ENCODE measurements at places on chromosomes 12 and 14.

DNA sequence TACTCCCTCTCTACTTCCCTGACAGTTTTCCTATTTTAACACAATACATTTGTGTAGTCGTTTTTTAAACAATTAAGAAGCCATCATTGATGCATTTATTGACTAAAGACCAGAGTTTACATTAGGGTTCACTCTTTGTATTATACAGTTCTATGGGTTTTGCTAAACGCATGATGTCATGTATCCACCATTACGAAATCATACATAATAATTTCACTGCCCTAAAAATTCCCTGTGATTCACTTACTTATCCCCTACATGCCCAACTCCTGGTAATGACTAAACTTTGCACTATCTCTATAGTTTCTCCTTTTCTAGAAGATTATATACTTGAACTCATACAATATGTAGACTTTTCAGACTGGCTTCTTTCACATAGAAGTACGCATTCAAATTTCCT is 1016.5 kb upstream of the FOXG1 start:
- no peak for DNase-seq

- DNase-seq: no peak
These were observed 17.7 kb downstream of the SPPL3 start for GRCh38 chr12:120886199-120887018.

DNA sequence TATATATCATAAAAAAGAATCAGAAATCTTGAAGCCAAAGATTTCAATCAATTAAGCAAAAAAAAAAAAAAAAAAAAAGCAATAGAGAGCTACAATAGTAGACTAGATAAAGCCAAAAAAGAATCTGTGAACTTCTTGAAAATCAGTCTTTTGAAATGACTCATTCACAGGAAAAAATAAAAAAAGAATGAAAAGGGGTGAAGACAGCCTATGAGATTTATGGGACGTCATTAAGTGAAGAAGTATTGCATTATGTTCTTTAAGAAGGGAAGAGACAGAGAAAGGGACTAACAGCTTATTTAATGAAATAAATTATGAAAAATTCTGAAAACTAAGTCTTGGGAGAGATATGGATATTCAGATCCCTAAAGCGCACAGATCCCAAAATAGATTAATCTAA is 103.8 kb downstream of the ACSS3 start:
- DNase-seq: no peak

DNA sequence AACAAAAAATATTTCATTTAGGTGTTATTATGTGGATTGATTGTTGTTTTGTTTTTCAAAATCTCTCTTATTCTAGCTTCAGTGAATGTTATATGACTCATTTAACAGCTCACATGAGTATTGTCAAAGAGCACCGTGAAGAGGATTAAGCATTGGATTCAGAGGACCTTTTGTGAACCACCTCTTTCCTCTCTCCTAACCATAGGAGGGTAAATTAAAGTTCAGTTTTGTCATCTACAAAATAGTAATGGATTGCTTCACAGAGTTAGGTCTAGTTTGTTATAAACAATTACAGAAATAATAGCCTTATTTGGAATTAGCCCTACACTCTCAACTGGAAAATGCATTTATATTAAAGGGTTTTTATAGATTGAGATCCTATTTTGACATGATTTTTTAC is 962 bp upstream of the KERA start:
- DNase-seq: no peak

DNA sequence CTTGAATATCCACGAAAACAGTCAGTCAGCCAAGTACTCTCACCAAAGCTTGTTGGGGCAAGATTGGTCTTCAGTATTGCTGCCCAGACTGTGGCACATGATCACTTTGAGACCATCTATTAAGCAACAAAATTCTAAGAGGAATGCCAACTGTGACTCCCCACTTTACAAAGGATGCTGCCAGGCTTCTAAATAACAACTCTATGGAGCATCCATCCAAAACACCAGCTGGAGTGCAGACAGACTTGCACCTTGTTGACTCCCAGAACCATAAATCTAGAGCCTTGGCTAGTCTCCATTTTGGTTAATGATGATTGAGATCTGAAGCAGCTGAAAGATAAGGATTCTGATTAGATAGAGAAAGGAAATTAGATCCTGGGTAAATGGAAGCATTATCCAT is 132.8 kb downstream of the DIO2 start:
- no peak for DNase-seq

- no peak for DNase-seq
These were observed 524.8 kb upstream of the ATP2B1 start for GRCh38 chr12:90233168-90234100.

GRCh38 chr12:130158754-130159059 is 3.6 kb upstream of the FZD10 start:
- DNase-seq: no peak

GRCh38 chr14:85426068-85426935 is 103.6 kb upstream of the FLRT2 start:
- DNase-seq: no peak

DNA sequence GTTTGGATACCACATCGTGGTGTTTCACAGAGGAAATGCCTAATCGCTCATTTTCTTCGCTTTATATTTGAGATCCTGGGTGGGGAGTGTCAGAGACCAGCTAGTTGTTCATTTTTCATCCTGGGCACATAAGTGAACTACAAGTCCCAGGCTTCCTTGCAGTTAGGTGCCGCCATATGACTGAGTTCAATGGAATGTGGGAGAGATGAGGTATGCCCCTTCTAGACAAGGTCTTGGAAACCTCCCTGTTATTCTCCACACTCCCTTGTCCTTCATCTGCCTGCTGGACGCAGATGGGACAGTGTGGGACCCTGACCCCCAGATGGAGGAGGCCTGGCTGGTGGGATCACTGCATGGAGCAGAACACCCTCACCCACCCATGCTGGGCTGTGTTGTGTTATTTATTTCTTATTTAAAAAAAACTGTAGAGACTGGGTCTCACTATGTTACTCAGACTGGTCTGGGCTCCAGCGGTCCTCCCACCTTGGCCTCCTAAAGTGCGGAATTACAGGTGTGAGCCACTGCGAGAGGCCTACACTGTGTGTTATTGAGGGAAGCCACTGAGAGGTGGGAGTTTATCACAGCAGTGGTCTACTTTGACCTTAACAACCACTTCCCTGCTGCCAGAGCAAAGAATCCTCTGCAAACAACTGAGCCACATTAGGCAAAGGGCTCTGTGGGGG is 42.9 kb upstream of the VRK1 start:
- no peak for DNase-seq

DNA sequence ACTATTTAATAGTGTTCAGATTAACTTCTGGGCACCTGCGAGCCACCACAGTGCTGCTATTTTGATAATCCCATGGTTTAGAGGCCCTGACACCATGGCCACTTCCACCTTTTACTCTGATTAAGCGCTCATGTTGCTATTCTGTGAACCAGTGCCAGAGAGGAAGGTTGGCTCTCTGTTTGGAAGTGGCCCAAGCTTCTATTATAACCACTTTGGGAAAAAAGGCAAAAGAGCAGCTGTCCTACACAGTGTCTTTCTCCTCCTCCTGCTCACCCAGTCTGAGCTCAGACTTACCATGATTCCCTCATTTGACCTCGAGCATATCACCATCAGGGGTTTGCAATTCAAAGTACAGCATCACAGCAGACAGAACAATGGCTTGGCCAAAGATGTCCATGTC is 23.3 kb downstream of the DYRK2 start:
- DNase-seq: no peak

DNA sequence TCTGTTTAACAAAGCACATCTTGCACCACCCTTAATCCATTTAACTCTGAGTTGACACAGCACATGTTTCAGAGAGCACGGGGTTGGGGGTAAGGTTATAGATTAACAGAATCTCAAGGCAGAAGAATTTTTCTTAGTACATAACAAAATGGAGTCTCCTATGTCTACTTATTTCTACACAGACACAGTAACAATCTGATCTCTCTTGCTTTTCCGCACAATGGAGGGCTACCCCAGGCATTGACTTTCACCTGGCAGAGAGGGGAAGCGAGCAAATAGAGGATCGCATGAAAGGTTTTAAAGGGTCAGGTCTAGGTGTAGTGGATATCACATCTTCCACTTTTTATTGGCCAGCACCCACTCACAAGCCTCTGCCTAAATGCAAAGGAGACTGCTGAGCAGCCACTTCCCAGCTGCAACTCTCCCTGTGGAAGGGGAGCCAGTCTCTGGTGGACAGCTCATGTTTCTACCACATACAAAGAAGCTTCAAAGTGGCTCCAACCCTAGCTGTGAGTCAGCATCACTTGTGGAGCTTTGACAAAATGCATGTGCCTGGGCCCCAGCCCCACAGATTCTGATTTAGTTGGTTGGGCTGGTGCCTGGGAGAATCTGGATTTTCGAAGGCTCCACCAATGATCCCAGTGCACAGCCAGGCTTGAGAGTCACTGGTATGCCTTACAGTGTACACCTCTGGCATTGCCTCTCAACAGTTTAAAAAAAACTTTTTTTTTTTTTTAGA is 7.2 kb upstream of the FNTB start:
- no peak for DNase-seq

- DNase-seq: no peak
These were observed 72.3 kb downstream of the NTS start for GRCh38 chr12:85946375-85946774.

- no peak for DNase-seq
These were observed 49.6 kb downstream of the BMAL2 start for GRCh38 chr12:27382171-27382795.

DNA sequence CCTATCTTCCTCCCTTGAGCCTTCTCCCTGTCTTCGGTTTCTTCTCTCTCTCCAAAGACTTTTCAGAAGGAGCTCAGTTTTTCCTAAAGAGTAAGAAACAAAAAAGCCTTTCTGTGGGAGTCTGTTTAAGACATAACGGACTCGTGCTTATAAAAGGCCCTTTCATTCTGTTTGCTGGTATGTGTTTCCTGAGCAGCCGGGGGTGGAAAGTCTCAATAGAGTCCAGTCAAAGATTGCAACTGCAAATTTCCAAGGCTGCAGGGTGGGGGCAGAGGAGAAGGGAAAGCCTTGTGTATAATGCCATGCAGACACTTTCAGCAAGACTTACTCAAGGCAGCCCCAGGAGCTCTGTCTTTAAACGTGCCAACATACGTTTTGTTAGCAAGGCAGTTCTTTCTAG is 62.2 kb downstream of the GNG2 start:
- DNase-seq: no peak

GRCh38 chr14:100530270-100531072 is 56.7 kb downstream of the BEGAIN start:
- no peak for DNase-seq

DNA sequence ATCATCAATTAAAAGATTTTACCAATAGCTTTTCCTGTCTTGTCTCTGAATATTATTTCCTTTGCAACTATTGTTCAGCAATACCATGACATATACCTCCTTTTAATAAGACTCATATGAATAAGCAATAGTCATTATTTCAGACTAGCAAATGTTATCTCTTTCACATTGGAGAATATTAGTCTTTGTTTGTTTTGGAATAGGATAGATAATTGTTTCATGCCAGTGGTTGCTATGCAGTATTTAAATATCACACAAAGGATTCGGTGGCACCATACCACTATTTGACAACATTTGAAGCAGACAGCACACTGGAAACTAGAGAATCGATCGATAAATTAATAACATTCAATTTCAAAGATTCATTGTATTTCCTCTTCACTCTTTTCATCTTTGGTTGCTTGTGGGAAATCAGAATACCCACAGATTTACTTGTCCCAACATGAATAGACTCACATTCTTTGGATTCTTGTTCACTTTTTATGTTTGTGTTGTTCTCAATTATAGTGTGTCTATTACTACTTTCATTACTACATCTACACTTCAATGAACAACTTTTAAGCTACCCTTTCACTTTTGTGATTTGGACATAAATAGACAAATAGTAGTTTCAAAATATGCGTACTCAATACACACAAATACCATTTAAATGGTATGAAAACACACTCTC is 42.7 kb upstream of the TBPL2 start:
- no peak for DNase-seq

- no peak for DNase-seq
These were observed 39.9 kb downstream of the MMAB start for GRCh38 chr12:109533487-109533740.

GRCh38 chr14:58078471-58078870 is 73.5 kb downstream of the ARMH4 start:
- DNase-seq: no peak

GRCh38 chr12:12008931-12009611 is 61.7 kb upstream of the BCL2L14 start:
- no peak for DNase-seq

DNA sequence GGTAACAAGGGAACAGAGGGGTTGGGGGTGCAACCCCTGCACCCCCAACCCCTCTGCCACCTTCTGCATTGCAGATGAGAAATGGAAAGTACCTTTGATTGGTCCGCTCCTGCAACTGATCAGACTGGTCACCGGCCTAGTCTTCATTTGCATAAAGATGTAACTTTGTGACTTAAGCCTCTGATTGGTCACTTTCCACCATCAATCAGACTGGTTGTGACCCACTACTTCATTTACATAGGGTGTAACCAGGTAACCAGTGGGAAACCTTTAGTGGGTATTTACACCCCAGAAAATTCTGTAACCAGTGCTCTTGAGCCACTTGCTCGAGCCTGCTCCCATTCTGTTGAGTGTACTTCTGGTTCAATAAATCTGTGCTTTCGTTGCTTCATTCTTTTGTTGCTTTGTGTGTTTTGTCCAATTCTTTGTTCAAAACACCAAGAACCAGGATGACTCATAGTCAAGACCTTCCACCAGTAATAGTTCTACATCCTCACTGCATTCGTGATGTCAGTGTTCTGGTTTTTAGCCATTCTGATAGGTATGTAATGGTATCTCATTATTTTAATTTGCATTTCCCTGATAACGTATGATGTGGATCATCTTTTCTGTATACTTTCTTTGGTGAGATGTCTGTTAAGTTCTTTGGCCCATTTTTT is 30.8 kb downstream of the LEMD3 start:
- DNase-seq: no peak

DNA sequence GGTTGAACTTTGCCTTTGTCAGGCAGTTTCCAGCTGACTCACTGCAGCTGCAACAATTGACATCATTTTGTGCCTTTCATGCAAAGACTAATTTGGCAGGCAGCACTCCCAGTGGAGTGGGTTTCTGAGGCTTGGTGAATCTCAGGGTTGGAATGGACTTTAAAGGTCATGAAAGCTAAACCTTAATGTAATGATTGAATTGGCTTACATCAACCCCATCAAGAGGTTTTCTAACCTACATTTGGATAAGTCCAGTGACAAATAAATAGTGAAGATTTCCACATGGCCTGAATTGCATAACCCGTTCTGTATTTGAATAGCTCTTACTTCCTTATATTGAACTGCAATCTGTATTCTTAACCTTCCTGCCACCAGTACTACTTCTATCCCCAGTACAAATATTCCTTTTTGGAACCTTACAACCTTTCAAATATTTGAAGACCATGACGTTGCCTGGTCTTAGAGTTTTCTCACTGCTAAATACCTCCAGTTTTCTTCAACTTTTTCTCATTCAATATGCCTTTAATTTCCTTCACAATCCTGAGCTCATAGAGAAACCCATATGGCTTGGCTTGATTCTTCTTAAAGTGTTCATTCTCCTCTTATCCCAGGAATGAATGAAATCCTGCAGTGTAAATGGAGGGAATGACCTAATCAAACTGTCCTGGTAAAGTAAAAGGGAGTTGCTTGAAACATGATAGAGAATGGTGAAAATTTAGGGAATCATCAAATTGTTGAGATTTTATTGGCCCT is 168.1 kb upstream of the NOVA1 start:
- no peak for DNase-seq
